ENCODE measurements at places on chromosomes 16 and 17.
A peak's percentile ranks its signal among the peaks of the same experiment; 100 is the strongest.

DNA sequence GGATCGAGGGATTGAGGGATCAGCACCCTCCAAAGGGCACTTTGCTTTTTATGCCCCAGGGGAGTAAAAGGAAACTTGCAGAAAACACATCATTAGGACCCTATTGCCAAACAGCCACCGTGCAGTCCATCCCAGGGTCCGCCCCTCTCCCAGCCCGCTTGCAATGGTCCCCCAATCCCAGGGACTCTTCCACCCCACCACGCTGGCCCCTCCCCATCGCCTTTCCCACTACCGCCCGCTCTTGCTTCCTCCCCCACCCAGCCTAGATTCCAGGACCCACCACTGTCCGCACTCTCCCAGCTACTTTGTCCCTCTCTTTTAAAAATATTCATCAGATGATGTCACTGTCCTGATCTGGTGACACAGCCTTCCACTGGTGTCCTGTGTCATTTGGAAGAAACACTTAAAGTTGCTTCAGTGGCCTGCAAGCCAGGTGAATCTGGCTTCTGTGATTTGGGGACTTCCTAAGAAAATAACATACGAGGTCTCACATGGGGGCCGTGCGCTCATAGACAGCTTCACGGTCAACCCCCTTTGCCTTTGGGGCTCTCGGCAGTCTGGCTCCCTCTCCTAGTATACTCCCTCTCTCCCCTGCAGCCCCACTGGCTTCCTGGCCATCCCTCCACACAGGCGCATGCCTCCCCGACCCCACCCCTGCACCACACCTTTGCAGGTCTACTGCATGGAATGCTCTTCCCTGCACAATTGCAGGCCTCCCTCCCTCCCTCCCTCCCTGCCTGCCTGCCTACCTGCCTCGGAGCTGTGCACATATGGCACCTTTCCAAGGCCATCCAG lies 127.9 kb downstream of the RBFOX3 start:
- no peak for DNase-seq

GRCh38 chr17:42677921-42678781 lies 1.4 kb upstream of the PLEKHH3 start:
- peak; percentile 90 for DNase-seq

DNA sequence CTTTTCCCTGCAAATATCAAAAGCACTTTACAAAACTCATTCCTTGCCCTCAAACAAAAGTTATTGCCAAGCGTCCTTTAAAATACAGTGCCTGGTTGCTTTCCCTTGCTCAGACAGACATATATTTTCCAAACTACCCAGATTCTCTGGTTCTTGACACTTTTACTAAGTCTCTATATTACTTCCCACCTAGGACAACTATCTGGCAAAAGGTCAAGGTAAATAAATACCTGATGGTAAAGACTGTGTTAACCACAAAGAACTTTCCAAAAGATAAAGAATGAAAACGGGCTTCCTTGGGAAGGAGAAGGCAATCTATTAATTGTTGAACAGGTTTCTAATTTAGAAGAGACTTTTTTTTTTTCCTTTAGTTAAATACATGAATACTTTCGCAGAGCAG lies 1.9 kb downstream of the HS3ST3A1 start:
- no peak for DNase-seq

DNA sequence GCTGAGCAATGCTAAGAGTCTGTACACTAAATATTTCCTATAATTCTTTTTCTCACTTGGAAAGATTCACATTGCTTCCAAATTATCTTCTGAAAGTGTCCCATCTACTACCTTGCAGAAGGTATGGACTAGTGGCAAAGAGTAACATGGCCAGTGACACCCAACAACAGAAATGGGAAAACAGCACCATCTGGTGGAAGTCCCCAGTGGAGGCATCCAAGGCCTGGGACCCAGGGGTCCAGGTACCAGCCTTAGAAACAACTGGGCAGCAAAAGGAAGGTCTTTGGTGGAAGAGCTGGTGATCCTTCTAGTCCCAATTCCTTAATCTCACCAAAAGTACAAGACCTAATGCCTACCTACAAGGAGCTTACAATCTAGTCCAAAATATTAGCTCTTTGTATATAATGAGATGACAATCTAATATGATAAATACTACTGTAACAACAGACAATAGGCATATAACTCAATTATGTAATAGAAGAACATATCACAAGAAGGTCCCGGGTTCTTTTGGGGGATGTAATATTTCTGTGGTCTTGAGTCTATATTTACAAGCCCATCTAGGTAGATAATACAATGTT lies 55.3 kb downstream of the SKAP1 start:
- DNase-seq = no peak

DNA sequence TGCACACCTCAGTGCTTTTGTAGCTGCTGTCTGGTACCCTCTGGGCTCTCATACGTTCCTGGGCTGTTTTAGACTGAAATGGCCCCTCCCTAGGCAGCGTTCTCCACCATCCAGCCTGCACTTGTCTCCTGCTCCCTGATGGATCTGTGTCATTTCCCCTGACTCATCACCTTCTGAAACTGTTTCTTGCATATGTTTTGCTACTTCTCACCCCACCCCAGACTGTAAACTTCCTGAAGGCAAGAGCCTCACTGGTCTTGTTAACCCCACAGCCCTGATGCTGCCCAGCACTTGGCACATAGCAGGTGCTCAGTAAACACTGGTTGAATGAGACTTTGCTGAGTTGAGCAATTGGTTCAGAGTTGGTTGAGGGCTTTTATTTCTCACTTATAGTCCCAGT lies 78.7 kb downstream of the CRISPLD2 start:
- DNase-seq = no peak
